ENCODE measurements at places on chromosomes 13 and 19.

- DNase-seq: no peak
These were observed 33.6 kb upstream of the UBE2L5 start for GRCh38 chr13:30388406-30389283.

GRCh38 chr19:17149393-17150135 is 65.6 kb upstream of the USE1 start:
- no peak for DNase-seq

GRCh38 chr13:85799097-85799582 is at the start of gene SLITRK6:
Gene SLITRK6, minus strand, starts transcription at chr13:85799419. Its CDS starts 2,911 bp downstream, at chr13:85796508.
- peak; percentile 49 for DNase-seq

- no peak for DNase-seq
These were observed 11.0 kb downstream of the ZNF835 start for GRCh38 chr19:56660381-56661107.

DNA sequence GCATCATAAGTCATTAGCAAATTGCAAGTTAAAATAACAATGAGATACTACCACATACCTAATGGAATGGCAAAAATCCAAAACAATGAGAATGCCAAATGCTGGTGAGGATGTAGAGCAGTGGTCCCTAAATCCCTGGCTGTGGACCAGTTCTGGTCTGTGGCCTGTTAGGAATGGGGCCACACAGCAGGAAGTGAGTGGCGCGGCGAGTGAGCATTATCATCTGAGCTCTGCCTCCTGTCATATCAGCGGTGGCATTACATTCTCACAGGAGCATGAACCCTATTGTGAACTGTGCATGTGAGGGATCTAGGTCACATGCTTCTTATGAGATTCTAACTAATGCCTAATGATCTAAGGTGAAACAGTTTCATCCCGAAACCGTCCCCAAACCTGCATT is 1694.4 kb downstream of the EFNB2 start:
- no peak for DNase-seq

DNA sequence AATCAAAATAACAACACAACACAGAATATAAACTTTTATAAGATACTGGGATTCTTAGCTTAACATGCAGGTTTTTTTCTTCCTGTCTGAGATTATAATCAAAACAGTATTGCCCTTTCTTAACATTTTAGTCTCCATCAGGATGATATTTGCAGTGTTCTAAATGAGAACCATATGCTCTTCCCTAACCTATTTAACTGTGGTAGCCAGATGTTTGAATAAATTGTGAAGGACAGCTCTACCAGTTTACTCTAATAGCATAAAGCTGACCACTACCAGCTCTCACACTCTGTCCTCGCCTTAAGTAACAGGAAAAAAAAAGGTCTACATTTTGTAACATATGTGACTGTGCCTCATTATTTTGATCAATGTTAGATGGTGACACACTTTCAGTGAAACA is 618.7 kb upstream of the SGCG start:
- no peak for DNase-seq

- no peak for DNase-seq
These were observed 99.5 kb upstream of the TMTC4 start for GRCh38 chr13:100773923-100774663.

DNA sequence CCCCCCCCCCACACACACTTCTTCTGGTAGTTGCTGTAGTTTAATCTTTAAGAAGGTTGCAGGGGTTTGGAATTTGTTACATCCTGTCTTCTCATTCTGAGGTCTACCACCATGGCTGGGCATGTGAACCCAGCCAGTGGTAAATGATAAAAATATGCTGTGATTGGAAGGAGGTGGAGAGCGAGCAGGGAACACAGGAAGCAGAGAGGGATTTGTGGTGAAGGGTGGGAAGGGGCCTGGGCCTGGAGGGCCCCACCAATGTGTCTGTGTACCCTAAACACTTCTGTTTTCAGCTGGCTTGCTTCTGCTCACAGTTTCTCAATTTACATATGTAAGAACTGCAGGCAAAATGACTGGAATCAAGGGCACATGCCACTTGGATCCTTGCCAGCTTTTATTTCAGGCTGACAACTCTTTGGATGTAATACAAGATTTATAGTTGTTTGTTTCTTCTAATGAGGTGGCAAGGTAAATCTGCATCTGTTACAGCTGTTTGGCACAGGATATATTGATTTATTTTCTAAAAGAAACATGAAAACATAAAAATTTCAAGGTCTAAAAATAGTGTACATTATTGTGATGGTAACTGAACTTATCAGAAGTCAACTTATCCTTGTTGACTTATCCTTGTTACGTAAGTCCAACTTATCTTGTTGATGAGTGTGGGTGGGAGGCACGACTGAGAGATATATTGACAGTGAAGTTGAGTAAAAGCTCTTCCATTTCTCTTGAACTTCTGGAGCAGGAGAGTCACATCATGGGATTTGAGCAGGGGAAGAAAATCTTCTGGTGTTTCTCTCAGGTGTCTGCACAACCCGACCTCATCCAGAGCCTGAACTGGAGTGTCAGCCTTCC is 313.2 kb downstream of the SHISA2 start:
- peak; percentile 44 for DNase-seq

DNA sequence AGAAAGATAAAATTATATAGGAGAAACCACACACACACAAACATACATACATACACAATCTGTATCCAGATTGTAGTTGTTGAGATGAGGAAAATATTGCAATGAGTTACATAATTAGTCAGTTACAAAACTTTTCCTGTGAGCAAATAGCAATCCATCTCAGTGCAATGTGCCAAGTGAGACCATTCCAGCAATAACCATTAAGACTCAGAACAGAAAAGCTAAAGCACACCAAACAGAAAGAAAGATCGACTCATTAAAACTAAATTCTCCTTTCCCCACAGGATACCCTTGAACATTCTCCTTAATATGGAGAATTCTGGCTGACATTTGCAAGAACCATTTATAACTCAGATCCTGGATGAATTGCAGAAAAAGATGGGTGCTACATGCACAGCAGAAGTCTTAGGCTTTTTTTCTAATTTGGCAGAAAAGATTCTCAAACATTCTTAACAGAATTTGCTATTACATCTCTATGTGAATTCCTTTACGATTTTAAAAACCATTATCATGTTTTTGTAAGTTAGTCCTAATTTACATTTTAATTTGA is 1341.2 kb upstream of the SPRY2 start:
- DNase-seq: no peak

DNA sequence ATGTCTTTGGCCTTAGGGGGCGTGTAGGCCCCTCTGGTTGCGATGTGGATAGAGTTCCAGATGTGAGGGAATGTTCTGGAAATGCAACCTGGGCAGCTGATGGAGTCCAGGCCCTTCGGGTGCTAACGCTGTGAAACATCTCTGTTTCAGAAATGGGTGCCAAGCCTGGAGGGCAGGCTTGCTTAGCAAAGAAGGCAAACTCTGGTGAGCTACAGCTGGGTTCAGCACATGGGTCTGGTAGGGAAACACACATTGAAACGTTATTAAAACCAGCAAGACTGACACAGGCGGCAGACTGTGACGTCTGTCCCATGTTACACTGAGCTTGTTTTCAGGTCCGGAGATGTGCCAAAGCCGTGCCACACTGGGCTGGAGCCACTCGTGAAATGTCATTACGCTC is 8.6 kb upstream of the CDC16 start:
- no peak for DNase-seq

GRCh38 chr19:36652958-36653357 is 13.7 kb downstream of the ZNF461 start:
- DNase-seq: no peak

DNA sequence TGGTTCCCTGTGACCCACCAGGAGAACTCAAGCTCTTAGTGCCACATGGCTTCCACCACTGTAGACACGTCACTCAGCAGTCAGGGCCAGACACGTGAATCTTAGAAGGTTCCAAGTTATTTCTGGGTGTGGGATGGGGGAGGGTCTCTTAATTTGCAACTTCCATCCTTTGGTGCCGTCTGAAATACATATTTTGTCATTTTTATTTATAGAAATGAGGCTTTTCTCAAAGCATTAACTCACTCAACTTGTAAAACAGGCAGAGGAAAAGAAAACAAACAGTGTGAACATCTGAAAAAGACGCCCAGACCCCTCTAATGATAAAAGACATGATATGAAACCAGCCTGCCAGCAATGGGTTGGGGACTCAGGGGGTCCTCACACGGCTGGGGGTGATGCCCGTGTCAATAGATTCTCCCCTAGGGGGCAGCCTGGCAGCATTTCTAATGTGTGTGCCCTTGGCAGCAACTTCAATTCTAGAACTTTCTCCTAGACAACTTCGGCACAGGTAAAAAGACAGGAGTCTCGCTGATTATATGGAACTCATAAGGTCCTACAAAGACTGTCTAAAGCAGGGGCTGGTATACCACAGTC is 15.4 kb downstream of the PIP5K1C start:
- DNase-seq: no peak

- no peak for DNase-seq
These were observed 2.7 kb downstream of the S1PR2 start for GRCh38 chr19:10228393-10228792.

DNA sequence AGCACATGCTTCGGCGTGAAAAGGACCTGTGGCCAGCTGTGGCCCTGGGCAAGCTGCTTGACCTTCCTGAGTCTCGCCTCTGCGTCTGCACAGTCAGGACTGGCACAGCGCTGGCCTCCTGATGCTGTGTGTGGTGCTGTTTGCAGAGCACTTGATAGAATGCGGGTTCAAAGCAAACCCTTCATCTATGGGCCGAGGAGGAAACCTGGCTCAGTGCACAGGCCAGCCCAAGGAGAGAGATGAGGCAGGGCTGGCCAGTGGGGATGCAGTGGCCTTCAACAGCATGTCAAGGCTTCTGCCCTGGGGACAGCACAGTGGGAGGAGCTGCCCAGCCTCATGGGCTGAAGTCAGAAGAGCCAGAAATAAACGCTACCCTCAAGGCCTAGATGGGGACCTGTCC is 21.3 kb upstream of the VSTM2B start:
- no peak for DNase-seq

GRCh38 chr19:56314018-56314380 is 640 bp downstream of the ZSCAN5A start:
- DNase-seq: no peak

- DNase-seq: no peak
These were observed 94.5 kb downstream of the ANKRD10 start for GRCh38 chr13:110820322-110820721.

GRCh38 chr13:76387566-76387965 is 498.6 kb downstream of the KCTD12 start:
- no peak for DNase-seq

- no peak for DNase-seq
These were observed 168.5 kb upstream of the FREM2 start for GRCh38 chr13:38518328-38518727.

DNA sequence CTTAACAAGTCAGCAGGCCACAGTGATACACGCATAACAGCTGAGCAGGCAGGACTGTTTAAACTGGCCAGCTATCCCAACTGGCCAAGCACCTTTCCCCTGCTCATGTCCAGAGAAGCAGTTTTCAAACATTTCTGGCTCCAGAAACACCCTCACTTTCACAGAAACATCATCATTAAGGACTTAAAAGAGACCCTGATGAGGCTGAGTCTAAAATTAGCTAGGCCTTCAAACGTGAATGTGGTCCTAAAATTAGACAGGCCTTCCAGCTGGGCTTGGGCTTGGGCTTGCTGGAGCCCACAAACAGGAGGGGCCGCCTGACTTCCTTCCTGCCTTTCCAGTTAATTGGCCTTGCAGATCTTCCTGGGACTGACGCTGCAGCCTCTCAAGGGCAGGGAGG is 334.2 kb downstream of the DNAJC15 start:
- no peak for DNase-seq

GRCh38 chr13:111650626-111651025 is 330.2 kb downstream of the TEX29 start:
- DNase-seq: no peak
